ENCODE measurements at places on chromosomes 5 and 9. TPM values are rescaled to one million over a fixed set of nuclear protein-coding genes. Genes with fewer than 3 reads are reported as not detected.

Gene TPPP
- 4.5 TPM for polyA plus RNA-seq

- DNase-seq = no peak
Observed at GRCh38 chr5:43037636-43038495, 2.3 kb downstream of the ANXA2R start.

DNA sequence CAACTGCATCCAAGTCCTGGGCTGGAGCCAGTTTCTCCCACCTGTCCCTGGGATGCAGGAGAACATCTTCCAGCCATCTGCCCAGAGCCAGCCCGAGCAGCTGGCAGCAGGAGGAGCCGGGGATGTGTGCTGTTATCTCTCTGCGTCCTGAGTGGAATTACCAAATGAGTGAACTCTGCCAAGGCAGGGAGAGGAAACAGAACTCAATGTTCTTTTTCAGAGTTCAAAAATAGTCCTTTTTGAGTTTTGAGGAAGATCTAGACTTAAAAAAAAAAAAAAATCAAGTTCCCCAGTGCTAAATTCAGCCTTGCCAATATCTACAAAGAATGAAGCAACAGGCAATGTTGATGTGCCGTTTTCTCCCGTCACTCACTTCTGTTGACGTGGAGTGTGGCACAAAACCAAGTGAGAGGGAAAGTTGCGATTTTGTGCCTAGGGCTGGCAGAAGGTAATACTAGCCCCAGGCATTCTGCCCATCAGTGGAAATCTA lies 56.2 kb downstream of the TMOD1 start:
- DNase-seq = no peak

DNA sequence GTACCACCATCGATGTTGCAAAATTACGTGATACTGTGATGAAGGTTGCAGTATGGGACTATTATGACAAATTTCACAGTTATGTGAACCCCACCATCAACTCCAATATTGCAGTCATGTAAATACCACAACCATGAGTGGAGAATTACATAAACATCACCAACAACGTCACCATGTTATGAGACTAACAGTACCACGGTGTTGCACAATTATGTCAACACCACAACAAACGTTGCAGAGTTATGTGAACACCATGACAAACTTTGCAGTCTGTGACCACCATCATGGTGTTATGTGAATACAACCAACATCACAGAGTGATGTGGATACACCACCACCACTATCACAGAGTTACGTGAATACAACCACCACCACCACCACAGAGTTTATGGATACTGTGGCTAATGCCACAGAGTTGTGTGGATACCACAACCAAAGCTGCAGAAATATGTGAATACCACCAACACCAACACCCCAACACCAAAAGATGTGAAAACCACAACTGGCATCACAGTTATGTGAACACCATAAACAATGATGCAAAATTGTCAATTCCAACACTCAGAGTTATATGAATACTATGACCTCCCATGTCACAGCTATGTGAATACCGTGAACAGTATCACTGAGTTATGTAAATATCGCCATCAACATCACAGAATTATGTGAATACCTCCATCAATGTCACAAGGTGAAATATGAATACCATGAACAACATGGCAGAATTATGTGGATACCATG lies 62.4 kb downstream of the SHC3 start:
- no peak for DNase-seq

GRCh38 chr5:1827886-1828397 lies 26.7 kb downstream of the NDUFS6 start:
- DNase-seq = no peak

Gene SPATA31D4
- not detected for polyA plus RNA-seq

Gene PHF24
- 0.25 TPM for polyA plus RNA-seq
